Stromal cell of bone marrow (primary cell): ENCODE measurements at places on chromosomes 6 and 20.
A peak's percentile ranks its signal among the peaks of the same experiment; 100 is the strongest.

- DNase-seq: no peak
These were observed 3.7 kb downstream of the CYP24A1 start for GRCh38 chr20:54170026-54170471.

- DNase-seq: no peak
These were observed 1059.6 kb downstream of the HACE1 start for GRCh38 chr6:103799971-103800670.

- DNase-seq: no peak
These were observed 123.2 kb downstream of the HACE1 start for GRCh38 chr6:104736545-104736944.

- no peak for DNase-seq
These were observed 485.4 kb downstream of the CDKAL1 start for GRCh38 chr6:21019614-21020013.

DNA sequence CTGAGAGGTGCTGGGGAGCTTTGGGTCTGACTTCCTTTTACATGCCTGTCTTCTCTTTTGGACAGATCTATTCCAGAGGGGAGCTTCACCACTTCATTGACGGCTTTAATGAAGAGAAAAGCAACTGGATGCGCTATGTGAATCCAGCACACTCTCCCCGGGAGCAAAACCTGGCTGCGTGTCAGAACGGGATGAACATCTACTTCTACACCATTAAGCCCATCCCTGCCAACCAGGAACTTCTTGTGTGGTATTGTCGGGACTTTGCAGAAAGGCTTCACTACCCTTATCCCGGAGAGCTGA, 13.1 kb downstream of the PRDM1 start:
- DNase-seq: no peak

DNA sequence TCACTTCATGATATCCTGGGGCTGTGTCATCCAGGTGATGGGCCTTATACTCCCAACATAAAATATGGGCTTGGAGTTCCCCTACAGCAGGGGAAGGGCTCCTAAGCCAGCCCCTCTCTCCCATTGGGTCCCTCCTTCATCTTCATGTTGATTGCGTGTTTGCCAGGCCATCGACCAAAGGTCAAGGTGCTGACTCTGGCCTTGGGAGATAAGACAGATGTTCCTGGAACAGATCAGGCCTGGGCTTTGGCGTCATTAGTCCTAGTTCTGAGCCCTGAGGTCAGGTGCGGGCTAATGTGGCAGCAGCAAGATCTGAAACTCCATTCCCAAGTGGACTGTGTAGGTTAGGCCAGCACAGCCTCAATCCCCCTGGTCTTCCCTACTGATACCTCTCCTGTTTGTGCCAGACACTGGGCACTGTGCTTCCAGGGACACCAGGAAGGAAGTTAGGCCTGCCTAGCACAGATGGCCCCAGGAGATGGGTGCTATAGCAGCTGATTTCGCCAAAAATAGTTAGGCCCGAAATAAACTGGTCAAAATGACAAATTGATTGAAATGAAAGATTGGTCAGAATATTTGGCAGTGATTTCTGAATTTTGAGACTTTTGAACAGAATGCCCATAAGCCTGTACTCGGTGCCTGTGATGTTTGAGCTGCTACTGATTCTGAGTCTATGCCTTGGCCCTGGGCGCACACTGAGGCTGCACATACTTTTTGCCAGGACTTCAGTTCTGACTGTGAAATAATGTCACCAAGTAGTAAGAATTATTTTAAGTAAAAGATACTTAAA, 28.8 kb downstream of the EPB41L1 start:
- no peak for DNase-seq

GRCh38 chr6:52317211-52317610, 32.7 kb upstream of the MCM3 start:
- no peak for DNase-seq

DNA sequence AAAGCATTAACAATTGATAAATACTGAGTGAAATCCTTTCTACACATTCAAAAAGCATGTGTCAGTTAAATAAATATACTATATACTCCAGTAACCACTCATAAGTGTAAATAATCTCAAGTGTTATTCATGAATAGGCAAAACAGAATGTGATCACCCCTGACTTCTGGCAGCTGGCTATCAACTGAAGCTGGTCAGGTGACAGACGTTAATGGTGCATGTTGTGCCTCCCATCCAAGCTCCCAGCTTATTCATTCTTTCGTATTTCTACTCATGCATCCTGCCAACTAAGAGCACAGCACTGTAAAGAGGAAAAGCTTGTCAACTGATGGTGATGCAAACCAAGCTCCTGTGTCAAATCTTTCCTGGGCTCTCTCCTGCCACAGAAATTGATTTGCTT, 7.7 kb downstream of the PSMB1 start:
- no peak for DNase-seq

DNA sequence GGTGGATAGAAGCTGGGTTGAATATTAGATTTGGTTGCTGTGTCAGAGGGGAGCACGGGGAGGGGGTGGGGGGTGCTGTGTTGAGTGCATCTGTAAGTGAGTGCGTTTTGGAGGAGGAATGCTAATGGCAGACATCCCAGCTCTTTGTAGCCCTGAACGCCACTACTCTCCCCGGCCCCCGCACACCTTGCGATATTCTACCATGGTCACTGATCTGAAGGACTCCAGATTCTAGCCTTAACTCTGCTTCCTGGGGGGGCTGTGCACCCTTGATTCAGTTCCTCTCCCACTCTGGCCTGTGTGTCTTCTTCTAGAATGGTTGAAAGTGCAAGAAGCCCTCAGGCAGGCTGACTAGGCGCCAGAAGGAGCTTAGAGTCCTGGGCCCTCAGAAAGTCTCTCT, 7.1 kb downstream of the GLP1R start:
- no peak for DNase-seq

DNA sequence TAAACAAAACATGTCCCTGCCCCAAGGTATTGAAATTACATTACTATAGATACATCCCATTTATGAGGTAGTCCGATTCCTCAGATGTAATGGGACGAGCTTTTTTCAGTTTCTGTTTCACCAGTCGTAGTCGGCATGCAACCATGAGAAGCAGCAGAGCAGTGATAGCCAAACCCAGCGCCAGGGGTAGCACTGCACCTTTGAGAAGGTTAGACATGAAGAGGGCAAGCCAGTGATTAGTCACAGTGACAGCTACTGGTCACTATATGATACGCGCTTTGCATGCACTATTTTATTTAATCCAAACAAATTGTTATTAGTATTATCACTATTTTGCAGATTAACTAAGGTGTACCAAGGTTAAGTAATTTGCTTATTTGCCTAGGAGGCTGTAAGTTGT, 43.7 kb downstream of the LRP11 start:
- no peak for DNase-seq

DNA sequence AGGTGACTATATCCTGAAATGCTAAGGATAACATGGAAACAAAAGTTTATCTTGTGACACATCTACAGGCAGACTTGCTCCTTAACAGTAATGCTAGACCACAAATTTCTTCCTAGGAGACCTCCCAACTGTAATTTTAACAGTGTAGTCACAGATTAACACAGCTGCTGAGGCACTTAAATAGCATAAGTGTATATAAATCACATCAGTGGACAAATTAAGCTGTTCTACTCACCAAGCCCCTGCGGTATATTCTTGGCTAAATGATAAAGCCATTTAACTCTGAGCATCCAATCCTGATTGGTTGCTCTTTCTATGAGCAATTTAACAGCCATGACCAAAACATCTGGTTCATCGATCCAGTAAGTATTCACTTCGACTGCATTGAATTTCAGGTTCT, 73.3 kb upstream of the LYRM2 start:
- peak; percentile 8 for DNase-seq

- DNase-seq: no peak
These were observed 335.4 kb upstream of the ID4 start for GRCh38 chr6:19501737-19502245.

- peak; percentile 91 for DNase-seq
These were observed 16.0 kb downstream of the KIF13A start for GRCh38 chr6:17971128-17972073.

DNA sequence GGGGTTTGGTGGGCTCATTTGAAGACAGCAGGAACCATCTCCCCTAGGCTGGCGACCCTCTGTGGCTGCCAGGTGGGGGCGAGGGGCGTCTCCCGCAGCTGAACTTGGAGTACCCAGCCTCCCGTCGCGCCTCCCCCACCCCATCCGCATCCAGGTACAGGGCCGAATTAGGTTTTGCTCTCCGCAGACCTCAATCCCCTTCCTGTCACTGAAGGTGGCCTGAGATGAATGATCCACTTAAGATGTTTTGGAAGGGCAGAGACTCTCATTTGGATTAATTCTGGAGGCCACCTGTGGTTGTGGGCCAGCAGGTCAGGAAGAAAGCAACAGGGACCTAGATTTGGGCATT, 493 bp downstream of the CD83 start:
- no peak for DNase-seq

- DNase-seq: no peak
These were observed 91.8 kb downstream of the INSM1 start for GRCh38 chr20:20459726-20460125.

GRCh38 chr6:149473080-149474052, 11.4 kb downstream of the ZC3H12D start:
- DNase-seq: no peak

DNA sequence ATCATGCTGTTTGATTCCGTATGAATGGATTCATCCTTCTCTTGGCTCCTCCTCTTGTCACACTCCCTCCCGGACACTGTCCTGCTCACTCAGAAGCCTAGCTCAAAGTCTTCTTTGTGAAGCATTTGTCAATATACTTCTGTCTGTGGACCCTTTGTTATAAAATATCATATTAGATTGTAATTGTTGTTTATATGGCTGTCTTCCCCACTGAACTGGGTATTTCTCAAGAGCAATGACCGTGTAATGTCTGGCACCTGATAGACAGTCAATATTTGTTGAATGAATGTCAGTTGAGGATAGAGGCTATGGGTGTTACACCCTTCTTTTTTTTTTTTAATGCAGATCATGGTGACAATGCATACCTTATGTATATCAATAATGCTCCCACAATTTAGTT, 335.3 kb downstream of the SOX4 start:
- no peak for DNase-seq

GRCh38 chr6:1477432-1478090, 88.2 kb downstream of the FOXF2 start:
- DNase-seq: peak; percentile 64

DNA sequence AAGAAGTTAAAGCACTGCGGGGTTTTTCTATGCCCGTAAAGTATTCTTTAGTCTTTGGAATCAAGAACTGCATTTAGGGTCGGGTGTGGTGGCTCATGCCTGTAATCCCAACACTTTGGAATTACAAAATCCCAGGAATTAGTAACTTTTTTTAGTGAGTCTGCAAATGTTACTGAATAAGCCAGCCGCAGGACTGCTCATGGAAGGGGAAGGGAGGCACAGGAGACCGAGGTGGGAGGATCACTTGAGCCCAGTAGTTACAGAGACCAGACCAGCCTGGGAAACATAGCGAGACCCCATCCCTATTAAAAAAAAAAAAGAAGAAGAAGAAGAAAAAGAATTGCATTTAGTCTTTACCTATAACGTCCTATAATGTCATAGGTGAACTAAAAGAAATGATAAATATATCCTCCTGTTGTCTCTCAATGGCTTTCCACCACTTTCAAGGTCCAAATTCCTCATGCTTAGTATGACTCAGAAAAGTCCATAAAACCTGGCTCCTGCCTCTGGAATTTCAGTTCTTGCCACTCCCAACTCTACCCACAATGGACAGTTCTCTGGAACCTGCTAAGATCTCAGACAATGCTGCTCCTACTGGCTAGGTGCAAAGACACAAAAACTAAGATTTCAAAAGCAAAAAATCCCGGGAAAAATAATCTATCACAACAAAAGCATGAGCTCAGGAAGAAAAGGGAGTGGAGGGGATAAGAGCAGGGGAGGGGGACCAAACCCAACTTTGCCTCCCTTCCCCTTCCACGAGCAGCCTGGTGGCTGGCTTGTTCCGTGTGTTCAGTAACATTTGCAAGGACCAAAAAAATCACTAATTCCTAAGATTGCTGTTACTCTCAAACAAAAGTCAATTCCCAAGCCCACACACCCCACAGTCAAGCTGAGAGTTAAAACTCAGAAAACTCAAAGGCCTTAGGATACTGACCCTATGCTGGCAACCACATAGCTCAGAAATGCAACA, 39.0 kb downstream of the B4GALT5 start:
- no peak for DNase-seq

- no peak for DNase-seq
These were observed 82.7 kb upstream of the ARMC2 start for GRCh38 chr6:108765495-108765894.

DNA sequence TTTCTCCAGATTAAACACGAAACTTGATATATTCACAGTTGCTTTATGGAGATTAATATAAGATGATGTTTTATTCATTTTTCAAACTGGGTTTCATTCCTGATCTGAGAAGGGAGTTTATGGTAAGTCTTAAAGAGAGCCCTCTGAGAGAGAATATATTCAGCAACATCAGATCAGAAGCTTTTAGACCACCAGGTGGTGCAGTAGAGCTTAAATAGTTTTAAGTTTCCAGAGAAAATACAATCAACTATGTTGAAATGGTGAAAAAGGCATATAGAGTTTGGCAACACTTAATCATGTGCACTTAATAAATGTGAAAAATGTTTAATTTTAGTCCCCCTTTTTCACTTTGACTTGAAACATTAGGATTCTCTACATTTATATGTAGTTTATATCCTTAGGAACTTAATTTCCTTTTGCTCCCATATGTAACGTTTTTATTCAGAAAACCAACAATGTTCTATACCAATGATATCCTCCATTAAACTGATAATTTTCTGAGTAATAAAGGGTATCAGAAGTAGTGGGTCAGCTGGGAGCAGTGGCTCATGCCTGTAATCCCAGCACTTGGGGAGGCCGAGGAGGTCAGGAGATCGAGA, 86.4 kb upstream of the CLDN20 start:
- peak; percentile 49 for DNase-seq

DNA sequence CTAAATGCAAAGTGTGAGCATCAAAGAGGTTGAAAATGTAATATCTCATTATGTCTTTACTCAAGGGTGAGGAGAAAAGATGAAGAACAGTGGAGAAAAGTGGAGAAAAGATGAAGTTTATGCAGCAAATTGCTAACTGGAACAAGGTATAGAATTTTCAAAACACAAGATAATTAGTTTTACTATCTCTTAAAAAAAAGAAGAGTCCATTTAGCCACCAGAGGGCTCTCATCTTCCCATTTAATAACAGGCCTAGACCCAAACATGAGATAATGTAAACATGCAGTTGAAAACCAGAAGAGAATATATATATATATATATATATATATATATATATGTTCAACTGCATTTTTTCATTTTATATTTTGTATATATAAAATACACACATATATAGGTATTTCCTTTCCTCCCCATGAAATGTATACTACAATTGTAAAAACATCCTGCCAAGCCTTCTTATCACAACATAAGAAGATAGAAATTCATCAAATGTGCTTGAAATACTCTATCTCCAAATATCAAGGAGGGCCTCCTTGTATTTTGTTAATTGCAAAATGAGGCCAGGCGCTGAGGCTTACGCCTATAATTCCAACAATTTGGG, 78.4 kb downstream of the ADTRP start:
- peak; percentile 40 for DNase-seq

GRCh38 chr20:59217794-59218280, 54.2 kb downstream of the ZNF831 start:
- DNase-seq: peak; percentile 9
